Kidney (tissue), 22 donors: ENCODE measurements at places on chromosomes 4 and X.

GRCh38 chr4:84547211-84547610 is 35.7 kb upstream of the CDS1 start:
- no peak for DNase-seq

DNA sequence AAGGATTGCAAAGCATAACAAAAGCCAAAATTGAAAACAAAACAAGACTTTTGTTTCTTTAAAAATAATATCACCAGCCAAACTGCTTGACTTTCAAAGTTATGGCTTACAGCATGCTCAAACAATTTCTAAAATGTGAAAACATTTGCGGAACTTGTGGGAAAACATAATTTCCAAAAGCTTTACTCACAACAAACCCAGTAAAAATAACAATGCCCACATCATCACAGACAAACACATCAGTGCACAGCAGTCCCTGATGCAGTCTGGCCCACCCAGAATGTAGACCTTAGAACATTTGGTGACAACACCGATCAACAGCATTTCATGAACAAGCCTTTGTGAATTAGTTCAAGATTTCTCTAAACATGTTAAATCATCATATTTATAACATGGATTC is 98.9 kb downstream of the ARHGAP6 start:
- no peak for DNase-seq

GRCh38 chr4:126701756-126702155 is 931.0 kb upstream of the INTU start:
- DNase-seq, result no peak

- no peak for DNase-seq
Measured at GRCh38 chrX:31333165-31333831, 261.5 kb upstream of the FTHL17 start.

DNA sequence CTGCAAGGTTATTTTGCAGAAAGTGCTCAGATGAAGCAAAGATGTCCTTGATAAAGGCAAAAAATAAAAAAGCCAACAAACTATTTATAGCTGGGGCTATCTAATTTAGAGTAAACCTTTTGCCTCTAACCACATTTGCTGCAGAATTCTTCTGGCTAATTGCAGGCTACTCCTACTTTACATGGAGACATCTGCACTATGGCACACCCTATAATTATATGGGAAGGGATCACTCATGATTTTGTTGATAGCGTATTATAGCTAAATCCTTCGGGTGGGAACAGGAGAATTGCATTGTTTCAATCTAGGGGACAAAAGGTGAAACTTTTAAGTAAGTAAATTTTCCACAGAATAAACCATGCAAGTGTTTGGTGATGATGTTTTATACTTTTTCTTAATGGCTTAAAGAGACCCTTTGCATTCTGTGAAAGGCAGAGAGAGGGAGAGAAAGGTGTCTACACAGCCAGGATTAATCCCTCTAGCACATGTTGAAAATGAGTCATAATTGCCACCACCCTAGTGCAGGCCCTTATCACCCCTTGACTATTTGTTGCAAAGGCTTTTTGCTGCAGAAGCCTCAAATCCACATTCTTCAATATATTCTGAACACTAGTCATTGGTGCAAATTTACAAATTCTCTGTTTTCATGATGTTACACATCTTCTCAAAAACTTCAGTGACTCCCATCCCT is 221.3 kb upstream of the BMP3 start:
- no peak for DNase-seq

GRCh38 chr4:52051213-52051614 is at the start of gene SPATA18:
Gene SPATA18 (plus strand): TSS chr4:52051304. CDS start chr4:52051705, 401 bp downstream.
- DNase-seq, result no peak

- DNase-seq, result no peak
Measured at GRCh38 chrX:82127228-82128123, 925.6 kb downstream of the SH3BGRL start.

DNA sequence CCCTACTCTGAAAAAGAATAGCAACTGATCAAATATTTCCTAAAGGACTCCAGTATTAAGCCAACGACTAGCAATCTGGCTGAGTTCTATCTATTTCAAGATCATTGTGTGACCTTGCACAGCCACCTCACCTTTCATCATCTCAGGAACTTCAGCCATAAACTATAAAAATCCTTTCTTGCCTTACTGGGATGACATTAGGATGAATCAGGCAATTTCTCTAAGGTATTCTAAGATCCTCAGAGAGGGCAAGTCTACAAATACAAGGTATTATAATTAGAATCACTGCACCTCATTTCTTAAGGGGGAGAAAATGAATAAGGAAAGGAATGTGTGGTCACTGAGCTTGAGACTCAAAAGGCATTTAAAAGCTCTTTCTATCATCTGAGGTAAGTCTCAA is 152.6 kb downstream of the GRIA3 start:
- DNase-seq, result no peak

- DNase-seq, result peak; percentile 32
Measured at GRCh38 chr4:61204353-61205060, 4.4 kb downstream of the ADGRL3 start.

DNA sequence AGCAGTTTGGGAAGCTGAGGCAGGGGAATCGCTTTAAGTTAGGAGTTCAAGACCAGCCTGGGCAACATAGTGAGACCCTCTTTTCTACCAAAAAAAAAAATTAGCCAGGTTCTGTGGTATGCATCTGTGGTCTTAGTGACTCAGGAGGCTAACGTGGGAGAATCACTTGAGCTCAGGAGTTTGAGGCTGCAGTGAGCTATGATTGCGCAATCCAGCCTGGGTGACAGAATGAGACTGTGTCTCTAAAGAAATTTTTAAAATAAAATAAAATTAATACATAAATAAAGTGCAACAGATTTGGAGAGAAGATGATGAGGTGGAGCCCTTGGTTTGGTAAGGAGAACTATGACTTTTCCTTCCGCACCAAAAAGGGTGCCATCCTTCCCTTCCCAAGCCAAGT is 436.9 kb downstream of the NLGN4X start:
- DNase-seq, result no peak

DNA sequence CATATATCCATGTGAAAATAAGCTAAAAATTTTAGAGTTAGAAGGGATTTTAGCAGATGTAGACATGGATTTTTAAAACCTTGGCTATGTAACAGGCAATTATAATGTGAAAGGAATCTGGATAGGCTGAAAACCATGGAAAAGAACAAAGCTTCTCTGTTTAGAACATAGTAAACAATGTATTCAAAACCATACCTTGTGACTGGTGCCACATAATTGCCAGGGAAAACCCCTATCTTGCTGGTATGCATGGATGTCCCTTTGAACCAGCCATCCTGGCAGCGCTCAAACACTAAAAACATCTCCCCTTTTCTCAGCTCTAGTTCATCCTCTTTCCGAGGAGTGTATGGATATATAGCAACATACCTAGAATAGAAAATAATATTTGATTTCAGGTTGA is 110.6 kb upstream of the CBR4 start:
- no peak for DNase-seq

DNA sequence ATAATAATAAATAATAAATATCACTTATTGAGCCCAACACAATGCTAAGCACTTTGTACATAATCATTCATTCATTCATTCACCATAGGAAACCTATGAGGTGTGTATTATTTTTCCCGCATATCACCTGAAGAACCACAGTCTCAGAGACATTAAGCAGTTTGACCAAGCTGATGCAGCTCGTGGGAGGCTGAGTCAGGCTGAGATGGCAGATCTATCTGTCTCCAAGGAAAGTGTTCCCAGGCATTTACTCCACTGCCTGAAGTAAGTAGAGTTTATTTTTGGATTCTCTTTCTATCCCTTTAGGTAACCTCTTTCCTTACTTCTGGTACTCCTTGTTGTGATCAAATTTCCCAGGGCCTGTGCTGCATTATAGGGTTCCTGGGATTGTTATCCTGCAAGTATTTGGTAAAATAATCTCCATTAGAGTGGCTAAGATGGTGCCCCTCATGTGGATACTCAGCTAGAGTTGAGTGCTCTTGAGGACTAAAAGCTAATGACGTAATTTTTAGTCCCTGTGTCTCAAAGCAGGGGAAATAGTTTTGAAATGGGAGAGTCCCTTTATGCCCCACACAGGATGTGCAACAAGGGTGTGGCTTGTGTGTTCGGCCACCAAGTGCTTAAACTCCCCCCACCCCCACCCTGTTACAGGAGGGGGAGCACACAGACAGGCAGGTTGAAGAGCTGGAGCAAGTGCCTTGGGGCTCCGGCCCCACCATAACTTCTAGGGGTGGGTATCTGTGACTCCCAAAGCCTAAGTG is 467.0 kb downstream of the STIM2 start:
- no peak for DNase-seq

GRCh38 chr4:184529283-184529682 is 54.9 kb upstream of the IRF2 start:
- no peak for DNase-seq

- DNase-seq, result no peak
Measured at GRCh38 chrX:14351611-14352303, 177.6 kb upstream of the GLRA2 start.

DNA sequence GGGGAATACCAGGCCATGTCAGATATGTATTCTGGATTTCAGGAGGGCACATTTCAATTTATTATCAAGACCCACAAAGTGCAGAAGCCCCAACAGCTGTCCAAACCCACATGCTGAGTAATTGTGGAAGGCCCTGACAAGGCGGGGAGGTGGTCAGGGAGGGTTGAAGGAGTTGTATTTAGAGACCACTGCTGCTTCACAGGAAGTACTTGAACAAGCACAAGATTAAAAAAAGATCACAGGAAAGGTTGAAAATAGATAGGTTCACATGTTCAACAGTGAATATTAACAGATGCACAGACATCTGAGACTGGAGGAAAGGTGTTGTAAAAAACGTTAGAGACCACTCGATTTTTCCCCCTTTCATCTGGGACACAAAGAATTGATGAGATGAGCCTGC is 17.9 kb downstream of the ATP8A1 start:
- DNase-seq, result no peak

DNA sequence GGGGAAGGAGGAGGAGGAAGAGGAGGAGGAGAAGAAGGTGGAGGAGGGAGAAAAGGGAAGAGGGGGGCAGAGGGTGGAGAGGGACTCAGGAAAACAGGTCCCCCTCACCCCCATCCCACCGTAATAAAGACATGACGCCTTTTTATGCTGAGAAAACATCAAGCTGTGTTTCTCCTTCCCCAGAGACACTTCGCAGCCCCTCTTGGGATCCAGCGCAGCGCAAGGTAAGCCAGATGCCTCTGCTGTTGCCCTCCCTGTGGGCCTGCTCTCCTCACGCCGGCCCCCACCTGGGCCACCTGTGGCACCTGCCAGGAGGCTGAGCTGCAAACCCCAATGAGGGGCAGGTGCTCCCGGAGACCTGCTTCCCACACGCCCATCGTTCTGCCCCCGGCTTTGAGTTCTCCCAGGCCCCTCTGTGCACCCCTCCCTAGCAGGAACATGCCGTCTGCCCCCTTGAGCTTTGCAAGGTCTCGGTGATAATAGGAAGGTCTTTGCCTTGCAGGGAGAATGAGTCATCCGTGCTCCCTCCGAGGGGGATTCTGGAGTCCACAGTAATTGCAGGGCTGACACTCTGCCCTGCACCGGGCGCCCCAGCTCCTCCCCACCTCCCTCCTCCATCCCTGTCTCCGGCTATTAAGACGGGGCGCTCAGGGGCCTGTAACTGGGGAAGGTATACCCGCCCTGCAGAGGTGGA is 45.3 kb upstream of the SHOX start:
- DNase-seq, result peak; percentile 15

- no peak for DNase-seq
Measured at GRCh38 chr4:4427121-4427870, 40.4 kb downstream of the NSG1 start.

GRCh38 chr4:38237139-38237538 is 276.9 kb downstream of the PTTG2 start:
- no peak for DNase-seq

DNA sequence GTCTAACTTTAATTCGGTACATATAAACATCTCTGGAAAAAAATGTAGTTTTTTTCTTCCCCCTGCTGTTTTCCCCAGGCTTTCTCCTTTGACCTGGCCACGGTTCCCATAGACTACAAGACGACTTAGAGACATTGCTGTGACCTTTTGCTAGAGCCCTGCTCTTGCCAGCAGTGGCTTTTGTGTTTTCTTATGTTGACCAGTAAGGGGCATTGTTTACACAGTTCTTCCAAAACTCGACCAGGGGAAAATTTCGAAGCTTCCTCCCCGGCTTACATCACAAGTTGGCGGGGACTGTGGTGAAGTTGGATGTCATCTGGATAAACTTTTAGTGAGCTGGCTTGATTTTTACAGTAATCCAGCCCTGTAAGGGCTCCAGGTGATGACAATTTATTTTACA is 9.3 kb downstream of the CCDC160 start:
- DNase-seq, result no peak

- no peak for DNase-seq
Measured at GRCh38 chrX:153969125-153969903, 2.3 kb downstream of the HCFC1 start.

- DNase-seq, result no peak
Measured at GRCh38 chr4:15322006-15322405, 105.8 kb upstream of the C1QTNF7 start.

DNA sequence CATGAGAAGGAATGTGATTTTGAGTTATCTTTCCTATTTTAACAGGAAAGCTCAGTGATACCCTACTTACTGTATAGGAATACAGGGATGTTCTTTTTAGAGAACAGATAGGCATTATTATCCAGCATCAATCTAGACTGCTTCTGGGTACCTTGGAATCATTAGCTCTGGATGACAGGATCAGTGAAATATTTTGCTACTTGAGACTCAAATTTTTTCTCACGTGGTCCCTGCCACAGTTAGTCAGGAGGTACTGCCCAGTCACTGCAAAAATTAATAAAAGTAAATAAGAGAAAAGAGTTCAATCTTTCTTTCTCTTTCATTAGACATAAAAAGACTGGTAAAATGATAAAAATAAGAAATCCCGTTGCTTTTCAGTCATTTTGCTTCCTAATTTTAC is 5.5 kb downstream of the ZNF827 start:
- DNase-seq, result no peak

DNA sequence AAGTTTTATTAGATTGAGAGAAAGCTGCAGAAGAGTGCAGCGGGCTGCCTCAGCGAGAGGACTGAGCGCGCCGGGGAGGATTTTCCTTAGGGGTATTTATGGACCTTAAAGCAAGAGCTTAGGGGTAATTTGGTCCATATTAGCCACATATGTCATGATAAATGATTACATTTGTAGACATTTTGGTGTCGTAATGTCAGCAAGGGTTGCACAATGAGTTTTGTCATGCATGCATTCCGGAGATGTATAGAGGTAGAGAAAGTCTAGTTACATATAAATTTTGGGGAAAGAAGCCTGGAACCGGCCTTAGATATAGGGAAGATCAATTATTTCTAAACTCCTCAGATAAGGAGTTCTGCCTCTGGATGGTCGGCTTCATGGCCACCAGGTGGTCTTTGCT is 10.0 kb downstream of the MGST2 start:
- DNase-seq, result no peak

DNA sequence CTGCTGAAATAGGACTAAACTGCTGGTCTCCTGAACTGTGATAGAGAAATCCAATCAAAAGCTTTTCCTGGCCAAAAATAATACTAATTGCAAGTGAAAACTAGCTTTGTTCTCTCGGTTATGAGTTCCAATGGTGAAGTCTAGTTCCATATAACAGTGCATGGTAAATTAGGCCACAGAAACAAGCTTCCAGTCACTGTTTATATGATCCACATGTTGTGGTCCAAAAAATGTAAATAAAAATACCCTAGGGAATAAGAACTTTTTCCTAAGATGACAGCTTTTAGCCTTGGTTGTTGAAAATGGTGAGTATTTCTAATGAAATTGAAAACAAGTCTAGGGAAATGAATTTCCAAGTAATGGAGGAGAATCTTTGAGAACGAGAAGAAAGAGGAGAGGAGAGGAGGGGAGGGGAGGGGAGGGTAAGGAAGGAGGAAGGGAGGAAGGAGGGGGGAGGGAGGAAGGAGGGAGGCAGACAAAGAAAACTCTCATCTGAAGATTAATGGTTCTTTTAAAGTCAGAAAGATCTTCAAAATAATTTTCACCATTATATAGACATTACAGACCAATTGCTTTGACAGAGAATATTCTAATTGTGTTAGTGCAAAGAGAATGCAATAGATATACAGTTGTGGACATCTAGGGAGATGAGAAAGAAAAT is 26.1 kb downstream of the PALLD start:
- no peak for DNase-seq
